ENCODE measurements at places on chromosomes 5 and 9. TPM values are rescaled to one million over a fixed set of nuclear protein-coding genes. Genes with fewer than 3 reads are reported as not detected.

MARVELD2 gene
- total RNA-seq = 12.5 TPM

DNA sequence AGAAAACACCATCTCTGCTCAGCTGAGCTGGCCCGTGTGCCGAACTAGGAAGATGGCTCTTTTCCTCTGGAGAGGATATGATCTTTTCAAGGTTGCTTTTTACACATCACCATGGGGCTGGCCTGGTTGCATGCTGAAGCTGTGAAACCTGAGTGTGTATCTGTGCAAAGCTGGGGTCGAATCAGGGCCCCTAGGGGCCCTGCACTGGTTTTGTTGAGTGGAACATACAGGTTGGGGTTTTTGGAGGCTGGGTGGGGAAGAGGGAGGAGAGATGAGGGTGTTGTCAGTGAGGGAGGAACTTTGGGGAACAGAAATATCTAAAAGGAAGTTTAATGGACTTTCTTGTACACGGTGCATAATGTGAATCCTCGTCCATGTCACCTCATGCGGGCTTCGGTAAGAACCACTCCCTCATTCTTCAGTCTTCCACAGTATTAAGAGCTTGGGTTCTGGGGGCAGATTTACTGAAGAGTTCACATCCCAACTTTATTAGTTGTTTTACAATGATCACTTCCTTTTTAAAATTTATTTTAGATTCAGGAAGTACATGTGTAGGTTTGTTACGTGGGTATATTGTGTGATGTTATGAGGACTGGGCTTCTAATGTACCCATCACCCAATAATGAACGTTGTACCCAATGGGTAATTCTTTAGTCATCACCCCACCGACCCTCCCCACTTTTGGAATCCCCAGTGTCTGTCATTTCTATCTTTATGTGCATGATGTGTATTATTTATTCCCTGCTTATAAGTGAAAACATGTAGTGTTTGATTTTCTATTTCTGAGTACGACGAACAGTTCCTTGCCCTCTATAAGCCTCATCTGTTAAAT lies 238.2 kb downstream of the NR3C1 start:
- no peak for DNase-seq
- no peaks in the 10 kb centered on the region for H3K36me3 ChIP-seq
- no peak overlapping the region for H3K4me3 ChIP-seq
- no peak overlapping the region for H3K27ac ChIP-seq

- H3K27me3 ChIP-seq = peaks cover 26% of the 10 kb centered on the region
- peak within 1 kb of the TSS; percentile 85 for H3K4me3 ChIP-seq
- peaks cover 9% of the 10 kb centered on the region for H3K36me3 ChIP-seq
- peak within 1 kb of the TSS; percentile 66 for H3K27ac ChIP-seq
These were observed at the start of gene SLC1A3 for GRCh38 chr5:36606428-36607113. SLC1A3 (plus strand) TSS chr5:36606606; CDS start chr5:36608424, 1,818 bp downstream.

- H3K4me1 ChIP-seq = no peaks in the 10 kb centered on the region
- no peaks in the 10 kb centered on the region for H3K27me3 ChIP-seq
- DNase-seq = no peak
- H3K36me3 ChIP-seq = peaks cover 87% of the 10 kb centered on the region
- H3K27ac ChIP-seq = no peak overlapping the region
These were observed 25.9 kb downstream of the MTRR start for GRCh38 chr5:7894860-7895259.

- no peak overlapping the region for H3K27ac ChIP-seq
- H3K27me3 ChIP-seq = no peaks in the 10 kb centered on the region
- no peak for DNase-seq
- peaks cover 54% of the 10 kb centered on the region for H3K36me3 ChIP-seq
- H3K4me1 ChIP-seq = peaks cover 8% of the 10 kb centered on the region
These were observed 67.5 kb downstream of the ZNF462 start for GRCh38 chr9:106930477-106930876.

GRCh38 chr5:137152616-137153015 lies 346.5 kb downstream of the SPOCK1 start:
- no peaks in the 10 kb centered on the region for H3K27me3 ChIP-seq
- no peaks in the 10 kb centered on the region for H3K36me3 ChIP-seq
- H3K4me1 ChIP-seq = peaks cover 11% of the 10 kb centered on the region
- DNase-seq = no peak
- H3K27ac ChIP-seq = no peak overlapping the region

- H3K4me3 ChIP-seq = peak overlapping the region; percentile 93
- DNase-seq = no peak
- H3K36me3 ChIP-seq = no peaks in the 10 kb centered on the region
- H3K27me3 ChIP-seq = no peaks in the 10 kb centered on the region
These were observed 1.2 kb upstream of the NELFB start for GRCh38 chr9:137253717-137254623.

ADAMTS16 gene
- total RNA-seq = 1.7 TPM

- no peaks in the 10 kb centered on the region for H3K36me3 ChIP-seq
- no peaks in the 10 kb centered on the region for H3K27me3 ChIP-seq
- DNase-seq = no peak
- peaks cover 53% of the 10 kb centered on the region for H3K4me1 ChIP-seq
- peak overlapping the region; percentile 88 for H3K27ac ChIP-seq
These were observed 586 bp upstream of the FCHO2 start for GRCh38 chr5:72955143-72955767.

GRCh38 chr9:11086561-11086960 lies 473.8 kb upstream of the PTPRD start:
- H3K4me3 ChIP-seq = no peak overlapping the region
- peak; percentile 24 for DNase-seq
- no peaks in the 10 kb centered on the region for H3K36me3 ChIP-seq

SMIM32 gene
- total RNA-seq = not detected

DNA sequence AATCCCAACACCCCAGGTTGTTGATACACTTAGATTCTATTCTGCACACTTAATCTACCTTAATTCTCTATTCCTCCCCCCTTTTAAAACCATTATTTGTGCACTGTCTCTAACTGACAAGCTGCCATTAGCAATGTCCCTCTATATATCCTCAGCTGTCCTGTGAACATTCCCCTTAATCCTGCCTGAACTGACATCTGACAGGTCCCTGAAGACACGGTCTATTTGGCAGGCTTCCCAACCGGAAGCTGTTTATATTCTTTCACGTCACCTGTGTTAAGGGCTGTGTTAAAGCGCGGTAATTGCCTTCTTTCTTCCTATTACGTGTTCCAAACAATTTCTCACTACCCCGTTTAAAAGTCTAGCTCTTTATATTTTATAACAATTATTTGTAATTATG lies 277.3 kb downstream of the CDH9 start:
- no peaks in the 10 kb centered on the region for H3K36me3 ChIP-seq
- no peaks in the 10 kb centered on the region for H3K4me1 ChIP-seq
- DNase-seq = no peak
- no peak overlapping the region for H3K4me3 ChIP-seq
- H3K27me3 ChIP-seq = no peaks in the 10 kb centered on the region
- no peak overlapping the region for H3K27ac ChIP-seq

DNA sequence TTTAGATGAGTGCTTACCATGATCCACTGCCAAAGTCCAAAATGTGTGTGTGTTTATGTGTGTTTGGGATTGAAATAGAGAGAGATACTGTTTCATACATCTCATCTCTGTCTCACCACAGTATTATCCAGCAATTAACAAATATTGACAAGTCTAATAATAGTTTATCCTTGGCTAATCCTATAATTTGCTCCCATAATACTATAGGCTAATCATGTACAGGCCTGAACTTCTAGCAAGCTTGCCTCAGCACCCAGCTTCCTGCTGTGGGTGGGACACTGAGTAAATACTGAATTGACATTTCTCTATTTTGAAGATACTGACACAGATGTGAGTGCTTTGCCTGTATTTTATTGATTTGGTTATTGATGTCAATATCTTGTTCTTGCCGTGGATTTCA lies 35.3 kb upstream of the KCNV2 start:
- H3K36me3 ChIP-seq = no peaks in the 10 kb centered on the region
- H3K27me3 ChIP-seq = no peaks in the 10 kb centered on the region
- no peak overlapping the region for H3K27ac ChIP-seq
- H3K4me3 ChIP-seq = no peak overlapping the region
- no peak for DNase-seq

PCDHGA1 gene
- 0.06 TPM for total RNA-seq

CCNJL gene
- 7.7 TPM for total RNA-seq
